ENCODE measurements at places on chromosomes 7 and 10.

DNA sequence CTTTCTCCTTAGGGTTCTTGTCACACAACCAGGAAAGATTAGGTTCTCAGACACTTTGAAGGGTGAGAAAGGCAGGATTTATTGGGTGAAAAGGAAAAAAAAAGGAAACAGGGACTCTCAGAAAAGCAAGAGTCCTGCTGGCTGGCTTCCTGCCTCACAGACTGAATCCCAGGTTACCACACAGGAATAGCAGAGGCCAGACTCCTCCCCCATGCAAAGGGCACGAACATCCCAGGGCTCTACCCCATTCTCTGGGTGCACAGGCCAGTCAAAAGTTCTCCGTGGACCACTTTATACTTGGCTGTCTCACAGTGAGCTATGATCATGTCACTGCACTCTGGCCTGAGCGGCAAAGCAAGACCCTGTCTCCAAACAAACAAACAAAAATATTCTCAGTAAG is 42.6 kb downstream of the HOXA1 start:
- no peak for DNase-seq

- DNase-seq = no peak
Measured at GRCh38 chr7:69032848-69033247, 565.4 kb upstream of the AUTS2 start.

DNA sequence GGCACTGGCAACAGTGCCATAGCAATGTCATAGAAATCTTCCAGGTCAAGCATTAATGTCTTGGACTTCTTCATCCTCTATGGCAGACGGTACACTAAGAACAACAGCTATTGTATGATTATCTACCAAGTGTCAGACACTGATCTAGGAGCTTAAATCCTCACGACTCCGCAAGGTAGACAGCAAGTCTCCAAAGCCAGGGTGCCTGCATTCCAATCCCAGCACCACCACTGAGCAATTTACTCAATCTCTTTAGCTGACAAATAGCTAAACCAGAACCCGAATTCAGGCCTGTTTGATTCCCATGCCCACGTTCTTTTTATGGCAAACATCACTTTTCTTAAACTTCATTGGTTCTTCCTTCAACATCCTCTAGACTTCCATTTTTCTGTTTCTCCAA is 31.8 kb downstream of the DNMBP start:
- no peak for DNase-seq

- no peak for DNase-seq
Measured at GRCh38 chr7:39280337-39280736, 285.9 kb upstream of the YAE1 start.

DNA sequence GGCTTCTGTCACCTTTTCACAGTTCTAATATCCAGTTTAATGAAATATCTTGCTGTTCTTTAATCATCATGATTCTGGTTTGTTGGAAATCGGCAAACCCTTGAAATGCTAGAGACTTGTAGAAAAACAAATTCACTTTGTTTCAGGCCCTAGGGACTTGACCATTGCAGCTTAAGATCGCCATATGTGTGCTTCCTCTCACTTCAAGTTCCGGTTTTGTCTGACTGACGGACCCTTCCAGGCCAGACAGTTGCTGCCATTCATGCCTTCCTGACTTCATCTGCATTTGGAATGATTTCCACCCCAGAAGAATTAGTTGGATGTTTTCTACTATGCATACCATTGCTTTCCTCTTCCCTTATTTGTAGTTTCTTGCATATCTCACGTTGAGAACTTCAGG is 125.6 kb downstream of the CELF2 start:
- no peak for DNase-seq

- DNase-seq = no peak
Measured at GRCh38 chr10:4359003-4359402, 467.0 kb upstream of the AKR1E2 start.

DNA sequence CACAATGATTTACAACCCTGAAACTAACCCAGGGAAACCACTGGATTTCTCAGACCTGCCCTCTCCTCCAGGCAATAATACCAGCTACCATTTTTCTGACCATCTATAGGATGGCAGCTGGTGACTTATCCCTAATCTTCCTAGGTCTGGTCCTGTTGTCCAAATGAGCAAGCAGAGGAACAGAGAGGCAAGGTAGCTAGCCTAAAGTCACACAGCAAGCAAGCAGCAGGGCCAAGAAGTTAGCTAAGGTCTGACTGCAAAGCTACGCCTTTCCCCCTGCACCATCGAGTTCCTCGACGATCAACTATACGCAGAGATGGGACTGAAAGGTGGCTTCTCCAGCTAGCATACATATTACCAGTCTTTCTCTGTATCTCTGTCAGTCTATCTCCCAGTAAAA is 25.3 kb downstream of the ATXN7L1 start:
- no peak for DNase-seq

- no peak for DNase-seq
Measured at GRCh38 chr7:37419496-37419895, 29.2 kb downstream of the ELMO1 start.

DNA sequence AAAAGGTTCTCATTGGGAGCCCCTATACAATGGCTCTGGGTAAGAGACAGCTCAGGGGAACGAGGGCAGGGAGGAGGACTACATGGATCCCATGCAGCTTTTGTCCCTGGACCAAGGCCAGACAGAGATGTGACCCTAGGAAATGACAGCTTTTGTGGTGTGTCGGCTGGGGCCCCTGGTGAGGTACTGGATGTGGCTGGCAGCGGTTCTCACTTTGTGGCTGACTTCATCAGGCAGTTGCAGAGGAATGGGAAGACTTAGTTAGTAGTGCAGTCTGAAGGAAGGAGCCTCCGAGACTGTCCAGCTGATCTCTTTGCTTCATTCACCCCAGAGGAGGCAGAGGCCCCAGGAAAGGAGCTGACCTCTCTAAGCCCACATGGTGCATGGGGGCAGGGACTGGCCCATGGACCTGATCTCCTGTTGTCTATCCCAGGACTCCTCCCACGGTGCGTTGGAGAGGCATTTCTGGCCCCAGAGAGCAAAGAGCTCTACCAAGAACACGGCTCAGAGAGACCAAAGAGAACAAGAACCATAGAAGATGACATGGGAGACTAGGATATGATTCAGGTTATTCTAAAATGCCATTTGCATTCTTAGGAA is 202.9 kb downstream of the RPS24 start:
- DNase-seq = no peak

DNA sequence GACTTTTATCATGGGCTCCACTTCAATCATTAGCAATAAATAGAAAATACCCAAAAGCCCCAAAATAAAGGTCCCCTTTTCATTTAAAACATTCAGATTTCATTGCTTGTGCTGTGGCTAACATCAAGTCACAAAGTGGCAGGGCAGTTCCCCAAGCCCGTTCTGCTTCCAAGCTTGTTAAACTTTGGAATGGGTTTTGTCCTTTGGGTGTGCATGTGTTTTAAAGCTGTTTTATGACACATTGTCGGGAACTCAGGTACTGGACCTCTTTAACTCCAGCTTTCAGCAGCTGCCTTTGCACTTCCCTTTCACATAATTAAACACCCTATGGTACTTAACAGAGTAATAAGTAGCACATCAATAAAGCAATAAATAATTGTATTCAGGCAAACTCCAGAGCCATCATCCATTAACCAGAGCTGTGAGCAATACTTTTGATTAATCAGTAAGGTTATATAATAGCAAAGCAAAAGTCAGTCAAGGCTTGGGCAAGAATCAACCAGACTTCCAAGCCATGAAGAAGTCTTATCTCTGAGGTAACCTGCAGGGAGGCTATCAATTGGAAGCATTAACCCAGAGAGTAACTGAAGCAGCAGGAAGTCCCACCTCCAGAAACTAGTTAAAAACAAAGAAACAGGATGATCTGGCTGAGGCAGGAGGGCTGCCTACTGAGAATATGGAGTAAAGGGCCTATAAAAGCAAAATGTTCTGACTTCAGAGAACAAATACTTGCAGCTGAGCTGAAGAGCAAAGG is 56.1 kb upstream of the ARID5B start:
- no peak for DNase-seq

GRCh38 chr10:114021154-114021553 is 22.5 kb upstream of the ADRB1 start:
- DNase-seq = no peak

DNA sequence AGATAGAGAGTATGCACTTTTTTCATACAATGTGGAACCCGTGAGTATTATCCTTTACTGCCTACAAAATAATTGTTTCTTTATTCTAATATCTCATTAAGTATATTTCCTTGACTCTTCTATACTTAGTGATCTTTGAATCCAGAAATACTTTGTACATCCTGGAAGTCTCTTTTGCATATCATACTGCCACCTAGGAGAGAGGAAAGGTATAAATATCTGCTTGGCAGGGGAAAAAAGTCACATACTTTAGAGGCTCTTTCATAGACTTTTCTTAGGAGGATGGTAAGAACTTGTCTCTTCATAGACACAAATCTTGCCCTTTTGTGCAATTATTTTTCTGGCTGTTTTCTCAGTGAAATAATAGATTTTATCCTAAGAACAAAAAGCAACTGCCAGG is 436.0 kb downstream of the PAXIP1 start:
- no peak for DNase-seq

DNA sequence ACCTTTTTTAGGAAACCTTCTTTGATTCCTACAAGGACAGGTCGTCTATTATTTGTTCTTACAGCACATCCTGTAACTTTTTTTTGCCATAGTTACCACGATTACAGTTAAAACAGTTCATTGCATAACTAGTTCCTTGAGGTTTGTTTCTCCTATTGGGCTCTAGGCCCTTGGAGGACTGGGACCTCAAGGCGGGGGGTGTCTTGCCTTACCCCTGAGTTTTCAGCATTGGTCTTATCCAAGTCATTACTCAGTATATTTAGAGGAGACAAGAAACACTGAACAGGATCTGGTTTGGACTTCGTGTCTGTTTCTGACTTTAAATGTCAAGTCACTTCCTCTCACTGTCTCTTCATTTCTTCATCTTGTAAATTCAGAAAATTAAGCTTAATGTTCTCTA is 369.8 kb downstream of the SDK1 start:
- no peak for DNase-seq

- DNase-seq = no peak
Measured at GRCh38 chr10:103598654-103599115, 105.2 kb downstream of the NEURL1 start.

- no peak for DNase-seq
Measured at GRCh38 chr10:52208365-52208764, 105.7 kb upstream of the DKK1 start.

DNA sequence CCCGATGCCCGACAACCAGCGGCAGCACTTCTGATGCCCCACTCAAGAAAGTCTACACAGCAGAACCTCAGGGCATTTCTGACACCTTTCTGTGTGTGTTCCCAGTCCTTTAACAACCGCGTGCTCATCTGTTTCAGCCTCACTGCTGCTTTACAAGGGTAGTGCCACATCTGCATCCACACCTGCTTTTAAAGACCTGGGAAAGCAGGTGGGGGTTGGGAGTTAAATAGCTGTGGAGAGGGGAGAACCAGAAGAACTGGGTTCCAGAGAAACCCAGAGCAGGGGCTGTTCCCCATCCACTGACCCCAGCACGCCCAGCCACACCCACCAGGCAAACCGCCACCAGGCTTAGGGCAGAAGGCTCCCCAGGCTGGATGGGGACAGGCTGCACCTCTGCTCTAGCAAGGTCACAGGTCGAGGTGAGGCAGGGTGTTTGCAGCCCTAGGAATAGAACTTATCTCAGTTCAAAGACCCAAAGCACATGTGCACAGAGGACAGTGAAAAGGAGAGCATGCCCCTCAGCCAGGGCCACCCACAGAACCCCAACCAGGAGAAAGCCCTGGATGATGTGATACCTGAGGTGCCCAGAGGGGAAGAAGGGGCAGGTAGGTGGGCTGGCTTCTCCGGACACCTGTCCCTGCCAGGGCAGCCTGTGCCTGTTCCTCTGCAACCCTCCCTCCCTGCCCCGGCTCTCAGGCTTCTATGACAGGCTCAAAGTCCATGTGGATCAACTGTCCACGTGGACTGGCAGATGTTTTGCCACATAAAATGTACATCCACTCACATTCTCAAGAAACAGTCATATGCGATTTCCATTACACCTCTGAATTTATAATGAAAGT is 51.3 kb downstream of the COBL start:
- DNase-seq = no peak

DNA sequence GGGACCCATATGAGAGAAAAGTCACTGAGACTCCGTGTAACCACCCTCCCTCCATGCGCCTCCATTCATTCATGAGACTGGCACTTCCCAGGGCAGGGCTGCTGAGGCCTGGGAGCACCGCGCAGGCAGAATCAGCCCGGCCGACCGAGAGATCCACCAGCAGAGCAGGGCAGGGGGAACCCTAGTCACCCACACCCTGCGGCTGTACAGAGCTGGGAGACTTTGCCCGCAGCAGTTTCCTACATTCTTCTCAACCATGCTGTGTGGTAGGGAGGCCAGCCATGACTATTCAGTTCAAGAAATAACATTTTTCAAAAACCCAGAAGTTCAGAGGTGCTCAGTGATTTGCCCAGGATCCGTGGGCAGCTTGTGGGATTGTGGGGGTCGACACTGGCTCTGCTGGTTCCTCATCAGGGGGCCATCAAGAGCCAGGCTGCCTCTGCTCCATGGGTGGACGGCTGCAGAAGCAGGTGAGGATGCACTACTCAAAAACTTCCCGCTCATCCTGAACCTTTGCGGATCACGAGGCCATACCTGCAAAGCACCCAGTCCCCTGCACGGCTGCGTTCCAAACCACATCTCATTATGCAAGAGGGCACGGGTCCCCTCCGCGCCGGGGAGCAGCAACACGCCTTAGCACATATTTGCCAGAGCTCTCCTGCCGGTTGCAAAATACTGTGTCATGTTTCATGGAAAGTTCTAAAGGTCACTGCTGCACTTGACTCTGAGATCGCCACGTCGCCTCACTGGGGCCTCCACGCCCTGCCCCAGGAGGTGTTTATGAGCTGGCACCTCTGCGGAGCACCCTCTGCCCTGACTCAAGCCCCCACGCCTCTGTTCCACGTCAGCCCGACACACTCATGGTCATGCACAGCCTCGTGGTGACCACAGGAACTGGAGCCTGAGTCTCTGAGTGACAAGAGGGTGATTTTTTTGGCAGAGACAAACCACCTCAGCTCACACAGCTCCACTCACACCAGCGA is 132.0 kb downstream of the PRKAG2 start:
- DNase-seq = no peak

Measured in activated CD4-positive, alpha-beta T cell treated with anti-CD3 and anti-CD28 coated beads for 24 hours (primary cell).